ENCODE measurements at places on chromosomes 2 and 18. TPM values are rescaled to one million over a fixed set of nuclear protein-coding genes. Genes with fewer than 3 reads are reported as not detected.

The NR4A2 gene
- polyA plus RNA-seq: 3.4 TPM

The DSEL gene
- polyA plus RNA-seq: 8.4 TPM

The SLC9A4 gene
- polyA plus RNA-seq: 0.04 TPM

The HTR2B gene
- 6.7 TPM for polyA plus RNA-seq

The EMILIN1 gene
- 49.1 TPM for polyA plus RNA-seq

The TFCP2L1 gene
- polyA plus RNA-seq: 0.45 TPM

The CNTNAP5 gene
- 2.2 TPM for polyA plus RNA-seq

The KLHL41 gene
- polyA plus RNA-seq: 5.1 TPM

The G6PC2 gene
- 0.19 TPM for polyA plus RNA-seq

- no peak overlapping the region for H3K27ac ChIP-seq
- DNase-seq: no peak
- H3K4me1 ChIP-seq: no peaks in the 10 kb centered on the region
- no peaks in the 10 kb centered on the region for H3K27me3 ChIP-seq
Observed at GRCh38 chr2:214995926-214996670, 142.3 kb downstream of the ABCA12 start.

DNA sequence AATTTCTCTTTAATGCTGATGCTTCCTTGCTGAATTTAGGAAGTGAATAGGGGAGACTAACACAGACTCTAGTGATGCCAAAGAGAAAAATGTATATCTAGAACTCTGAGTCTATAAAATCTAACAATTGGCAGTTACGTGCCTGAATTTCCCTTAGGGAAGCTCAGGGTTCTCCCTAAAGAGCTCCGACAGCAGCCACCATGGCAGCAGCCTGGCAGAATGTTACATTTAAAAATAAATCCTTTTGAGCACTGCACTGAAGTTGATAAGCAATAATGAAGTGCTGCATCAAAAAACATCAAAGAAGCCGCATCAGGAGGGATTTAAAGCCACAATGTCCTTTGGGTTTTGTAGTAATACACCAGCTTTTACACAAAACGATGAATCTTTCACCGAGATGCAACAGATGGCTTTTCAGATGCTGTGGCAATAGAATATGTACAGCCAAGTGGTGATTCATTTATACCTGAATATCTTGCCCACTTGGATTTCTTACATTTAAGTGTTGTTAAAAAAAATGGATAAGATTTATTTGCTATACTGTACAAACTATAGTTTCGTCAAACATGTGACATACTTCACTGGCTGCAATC lies 291.2 kb upstream of the SESTD1 start:
- no peak overlapping the region for H3K4me3 ChIP-seq
- peaks cover 3% of the 10 kb centered on the region for H3K4me1 ChIP-seq
- no peaks in the 10 kb centered on the region for H3K27me3 ChIP-seq
- H3K27ac ChIP-seq: no peak overlapping the region
- H3K36me3 ChIP-seq: no peaks in the 10 kb centered on the region

GRCh38 chr2:159592441-159592840 lies 23.9 kb downstream of the BAZ2B start:
- no peaks in the 10 kb centered on the region for H3K4me1 ChIP-seq
- H3K4me3 ChIP-seq: no peak overlapping the region
- H3K27me3 ChIP-seq: no peaks in the 10 kb centered on the region
- no peak overlapping the region for H3K27ac ChIP-seq

GRCh38 chr2:200635251-200635650 lies 49.4 kb downstream of the AOX1 start:
- no peak overlapping the region for H3K27ac ChIP-seq
- no peaks in the 10 kb centered on the region for H3K36me3 ChIP-seq
- no peaks in the 10 kb centered on the region for H3K4me1 ChIP-seq

DNA sequence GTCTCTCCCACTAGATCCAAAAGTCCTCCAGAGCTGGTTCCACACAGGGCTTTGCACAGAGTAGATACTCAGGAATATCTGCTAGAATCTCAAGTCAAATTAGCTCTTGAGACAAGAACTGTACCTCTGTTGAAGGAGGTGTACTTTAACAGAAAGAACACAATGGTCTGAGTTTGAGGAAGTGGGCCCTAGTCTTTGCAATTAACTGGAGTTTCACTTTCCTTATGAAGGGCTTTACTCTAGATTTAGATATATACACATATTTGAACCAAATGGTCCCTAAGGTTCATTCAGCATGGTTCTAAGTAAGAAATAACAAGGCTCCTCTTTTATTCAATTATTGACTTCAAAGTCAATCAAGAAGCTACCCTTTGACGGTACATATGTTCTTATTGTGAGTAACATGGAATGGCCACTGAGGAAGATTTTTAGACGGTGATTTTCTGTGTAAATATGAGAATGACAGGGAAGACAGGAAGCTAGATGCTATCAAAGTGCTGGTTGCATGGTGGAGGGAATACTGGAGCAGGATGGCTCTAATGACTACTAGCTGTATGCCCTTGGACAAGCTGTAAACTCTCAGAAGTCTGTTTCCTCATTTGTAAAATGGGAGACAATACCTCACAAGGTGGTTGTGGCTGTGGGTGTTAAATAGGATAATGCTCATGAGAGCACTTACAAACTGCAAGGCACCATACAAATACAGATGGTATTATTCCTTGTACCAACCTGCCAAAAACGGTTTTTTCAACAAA lies 73.5 kb upstream of the SERTAD2 start:
- no peaks in the 10 kb centered on the region for H3K27me3 ChIP-seq
- no peak overlapping the region for H3K4me3 ChIP-seq
- no peak for DNase-seq
- peaks cover 19% of the 10 kb centered on the region for H3K4me1 ChIP-seq
- no peak overlapping the region for H3K27ac ChIP-seq
- no peaks in the 10 kb centered on the region for H3K36me3 ChIP-seq

DNA sequence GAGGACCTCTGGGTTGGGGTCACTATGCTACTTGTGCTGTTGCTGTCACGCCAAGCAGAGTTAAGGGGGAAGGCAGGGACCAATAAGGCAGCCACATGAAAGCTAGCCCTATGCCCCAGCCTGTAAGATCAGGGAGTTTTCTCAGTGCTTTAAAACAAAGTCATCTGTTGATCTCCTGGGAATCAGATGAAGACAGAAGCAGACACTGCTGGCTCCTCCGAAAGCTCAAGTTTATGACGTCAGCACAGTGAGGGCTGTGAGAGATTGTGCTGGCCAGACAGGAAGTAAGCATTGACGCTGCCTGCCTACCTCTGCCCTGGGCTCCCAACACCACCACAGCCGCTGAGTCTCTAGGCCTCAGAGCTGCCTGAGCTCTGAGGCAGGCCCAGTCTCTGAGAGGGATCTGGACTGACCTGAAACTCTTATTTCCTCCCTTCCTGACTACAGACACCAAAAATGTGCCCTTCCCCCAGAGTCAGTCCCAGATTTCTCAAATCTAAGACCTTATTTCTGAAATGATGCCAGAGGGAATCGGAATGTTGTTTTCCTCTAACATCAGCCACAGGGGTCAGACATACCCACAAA lies 118.1 kb upstream of the EPAS1 start:
- no peaks in the 10 kb centered on the region for H3K27me3 ChIP-seq
- H3K36me3 ChIP-seq: peaks cover 2% of the 10 kb centered on the region
- H3K27ac ChIP-seq: peak overlapping the region; percentile 14
- DNase-seq: peak; percentile 56
- no peak overlapping the region for H3K4me3 ChIP-seq

DNA sequence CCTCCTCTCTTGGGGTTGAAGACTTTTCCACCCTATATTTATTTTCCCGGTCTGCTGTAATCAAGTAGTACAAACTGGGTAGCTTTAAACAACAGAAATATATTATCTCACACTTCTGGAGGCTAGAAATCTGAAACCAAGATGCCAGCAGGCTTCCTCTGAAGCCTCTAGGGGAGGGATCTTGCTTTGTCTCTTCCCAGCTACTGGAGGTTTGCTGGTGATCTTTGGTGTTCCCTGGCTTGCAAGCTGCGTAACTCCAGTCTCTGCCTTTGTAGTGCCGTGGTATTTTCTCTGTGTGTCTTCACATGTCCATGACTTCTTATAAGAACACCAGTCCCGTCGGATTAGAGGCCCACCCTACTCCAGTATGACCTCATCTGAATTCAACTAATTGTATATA lies 44.4 kb downstream of the MYO3B start:
- DNase-seq: no peak
- peaks cover 2% of the 10 kb centered on the region for H3K27me3 ChIP-seq
- H3K27ac ChIP-seq: no peak overlapping the region

GRCh38 chr2:66555091-66555490 lies 120.2 kb downstream of the MEIS1 start:
- H3K36me3 ChIP-seq: peaks cover 3% of the 10 kb centered on the region
- H3K4me3 ChIP-seq: no peak overlapping the region
- peaks cover 10% of the 10 kb centered on the region for H3K4me1 ChIP-seq
- peak overlapping the region; percentile 59 for H3K27ac ChIP-seq
- H3K27me3 ChIP-seq: no peaks in the 10 kb centered on the region

- no peak overlapping the region for H3K27ac ChIP-seq
- H3K36me3 ChIP-seq: no peaks in the 10 kb centered on the region
- DNase-seq: no peak
Observed at GRCh38 chr2:82650038-82650437, 1809.0 kb downstream of the SUCLG1 start.

- H3K27me3 ChIP-seq: peaks cover 13% of the 10 kb centered on the region
Observed at GRCh38 chr2:218125095-218125494, 733 bp upstream of the CXCR2 start.

DNA sequence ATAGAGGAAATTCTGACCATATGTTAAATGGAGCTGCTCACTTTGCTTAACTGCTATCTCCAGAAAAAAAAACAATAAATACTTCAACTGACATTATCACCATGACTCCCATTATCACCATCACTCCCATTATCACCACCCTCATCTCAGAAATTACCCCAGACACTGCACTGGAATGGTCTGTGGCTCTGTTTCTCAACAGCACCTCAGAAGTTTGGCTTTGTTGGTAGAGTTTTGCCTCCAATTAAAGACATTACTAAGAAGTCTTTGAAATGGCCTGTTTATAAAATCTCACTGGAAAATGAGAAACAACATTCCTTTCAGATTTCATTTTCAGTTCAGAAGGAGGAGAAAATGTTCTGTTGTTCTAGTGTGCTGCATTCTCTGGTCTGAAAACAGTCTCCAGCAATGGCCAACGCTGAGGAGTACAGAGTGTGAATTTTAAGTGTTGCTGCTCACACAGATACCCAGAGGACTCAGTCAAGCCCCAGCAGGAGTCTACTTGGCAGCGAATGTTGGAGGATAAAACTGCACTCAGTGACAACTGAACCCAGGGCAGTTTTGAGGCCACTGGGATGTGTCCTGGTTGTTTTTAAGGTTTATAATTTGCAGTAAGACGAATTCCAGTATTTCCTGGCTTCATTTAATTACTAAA lies 364.5 kb upstream of the CDH2 start:
- DNase-seq: peak; percentile 10
- no peaks in the 10 kb centered on the region for H3K36me3 ChIP-seq
- H3K27ac ChIP-seq: no peak overlapping the region
- H3K27me3 ChIP-seq: no peaks in the 10 kb centered on the region
- H3K4me1 ChIP-seq: no peaks in the 10 kb centered on the region

GRCh38 chr18:73923866-73924265 lies 223.8 kb downstream of the FBXO15 start:
- H3K27ac ChIP-seq: no peak overlapping the region
- H3K4me3 ChIP-seq: no peak overlapping the region
- DNase-seq: no peak
- no peaks in the 10 kb centered on the region for H3K36me3 ChIP-seq
- no peaks in the 10 kb centered on the region for H3K27me3 ChIP-seq

DNA sequence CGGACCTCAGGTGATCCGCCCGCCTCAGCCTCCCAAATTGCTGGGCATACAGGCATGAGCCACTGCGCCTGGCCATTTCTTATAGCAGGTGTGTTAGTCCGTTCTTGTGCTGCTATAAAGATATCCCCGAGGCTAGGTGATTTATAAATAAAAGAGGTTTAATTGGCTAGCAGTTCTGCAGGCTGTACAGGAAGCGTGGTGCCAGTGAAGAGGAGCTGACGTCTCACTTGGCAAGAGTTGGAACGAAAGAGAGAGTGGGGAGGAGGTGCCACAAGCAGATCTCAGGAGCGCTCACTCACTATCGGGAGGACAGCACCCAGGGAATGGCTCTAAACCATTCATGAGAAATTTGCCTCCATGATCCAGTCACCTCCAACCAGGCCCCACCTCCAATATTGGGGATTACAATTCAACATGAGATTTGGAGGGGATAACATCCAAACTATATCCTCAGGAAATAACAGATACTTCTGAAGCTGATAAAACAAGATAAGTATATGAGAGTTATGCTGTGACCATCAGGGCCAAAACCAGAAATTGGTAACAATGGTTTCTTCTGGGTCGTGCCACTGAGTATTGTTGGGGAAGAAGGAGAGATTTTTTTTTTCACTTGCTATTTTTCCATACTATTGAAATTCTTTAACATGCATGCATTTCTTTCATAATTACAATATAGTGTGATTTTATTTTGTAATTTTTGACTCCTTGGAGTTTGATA lies 7.4 kb upstream of the RMC1 start:
- DNase-seq: no peak
- H3K36me3 ChIP-seq: no peaks in the 10 kb centered on the region
- H3K4me1 ChIP-seq: no peaks in the 10 kb centered on the region
- no peak overlapping the region for H3K4me3 ChIP-seq
- H3K27ac ChIP-seq: no peak overlapping the region
- H3K27me3 ChIP-seq: no peaks in the 10 kb centered on the region

DNA sequence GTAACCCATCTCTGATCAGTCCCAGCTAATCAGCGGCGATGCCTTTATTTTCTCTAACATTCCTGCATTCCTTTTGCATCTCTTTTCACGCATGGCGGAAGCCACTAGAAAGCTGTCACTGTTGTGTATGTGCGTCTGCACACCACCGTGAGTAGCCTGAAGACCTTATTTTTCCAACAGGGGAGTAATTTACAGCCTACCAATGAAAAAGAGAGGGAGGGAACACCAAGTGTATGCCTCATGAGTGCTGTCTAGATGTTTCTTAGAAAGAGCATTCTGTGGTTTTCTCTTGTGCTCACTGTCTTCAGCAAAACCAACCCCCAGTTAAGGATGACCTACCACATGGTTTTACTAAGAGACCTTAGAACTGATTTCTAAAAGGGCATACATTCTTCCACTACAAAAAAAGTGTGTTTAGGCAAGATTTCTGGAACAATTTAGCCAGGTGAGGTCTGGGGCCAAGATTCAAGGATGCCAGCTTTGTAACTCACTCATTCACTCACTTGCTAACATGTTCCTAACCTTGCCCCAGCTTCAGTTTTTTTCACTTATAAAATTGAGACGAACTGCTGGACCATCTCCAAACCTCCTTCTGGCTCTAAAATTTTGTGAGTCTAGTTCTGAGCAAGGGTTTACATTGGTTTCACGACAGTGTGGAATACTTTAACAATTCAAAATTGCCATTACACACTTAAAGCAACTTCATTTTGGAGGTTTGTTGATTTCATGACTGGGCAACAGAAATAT lies 51.4 kb downstream of the BCL2 start:
- DNase-seq: no peak
- peaks cover 2% of the 10 kb centered on the region for H3K4me1 ChIP-seq
- H3K36me3 ChIP-seq: no peaks in the 10 kb centered on the region
- no peak overlapping the region for H3K4me3 ChIP-seq
- no peak overlapping the region for H3K27ac ChIP-seq
